ENCODE measurements at places on chromosomes 4 and X.
A peak's percentile ranks its signal among the peaks of the same experiment; 100 is the strongest.

DNA sequence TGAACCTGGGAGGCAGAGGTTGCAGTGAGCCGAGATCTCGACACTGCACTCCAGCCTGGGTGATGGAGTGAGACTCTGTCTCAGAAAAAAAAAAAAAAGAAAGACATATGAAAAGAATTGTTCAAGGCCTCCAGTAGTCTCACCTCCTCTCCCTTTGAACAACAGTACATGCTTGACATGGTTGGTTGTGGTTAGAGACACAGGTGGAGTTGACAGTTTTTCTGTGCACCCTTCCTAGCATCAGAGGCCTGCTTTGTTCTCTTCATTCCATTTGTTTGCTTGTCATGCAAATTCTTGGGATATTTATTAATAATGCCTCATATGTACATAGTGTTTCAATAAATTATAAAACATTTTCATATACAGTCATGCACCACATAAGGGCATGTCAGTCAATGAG is 18.3 kb upstream of the PDCL2 start:
- H3K27me3 ChIP-seq: no peaks in the 10 kb centered on the region
- H3K4me3 ChIP-seq: peak overlapping the region; percentile 75
- peaks cover 6% of the 10 kb centered on the region for H3K4me1 ChIP-seq

DNA sequence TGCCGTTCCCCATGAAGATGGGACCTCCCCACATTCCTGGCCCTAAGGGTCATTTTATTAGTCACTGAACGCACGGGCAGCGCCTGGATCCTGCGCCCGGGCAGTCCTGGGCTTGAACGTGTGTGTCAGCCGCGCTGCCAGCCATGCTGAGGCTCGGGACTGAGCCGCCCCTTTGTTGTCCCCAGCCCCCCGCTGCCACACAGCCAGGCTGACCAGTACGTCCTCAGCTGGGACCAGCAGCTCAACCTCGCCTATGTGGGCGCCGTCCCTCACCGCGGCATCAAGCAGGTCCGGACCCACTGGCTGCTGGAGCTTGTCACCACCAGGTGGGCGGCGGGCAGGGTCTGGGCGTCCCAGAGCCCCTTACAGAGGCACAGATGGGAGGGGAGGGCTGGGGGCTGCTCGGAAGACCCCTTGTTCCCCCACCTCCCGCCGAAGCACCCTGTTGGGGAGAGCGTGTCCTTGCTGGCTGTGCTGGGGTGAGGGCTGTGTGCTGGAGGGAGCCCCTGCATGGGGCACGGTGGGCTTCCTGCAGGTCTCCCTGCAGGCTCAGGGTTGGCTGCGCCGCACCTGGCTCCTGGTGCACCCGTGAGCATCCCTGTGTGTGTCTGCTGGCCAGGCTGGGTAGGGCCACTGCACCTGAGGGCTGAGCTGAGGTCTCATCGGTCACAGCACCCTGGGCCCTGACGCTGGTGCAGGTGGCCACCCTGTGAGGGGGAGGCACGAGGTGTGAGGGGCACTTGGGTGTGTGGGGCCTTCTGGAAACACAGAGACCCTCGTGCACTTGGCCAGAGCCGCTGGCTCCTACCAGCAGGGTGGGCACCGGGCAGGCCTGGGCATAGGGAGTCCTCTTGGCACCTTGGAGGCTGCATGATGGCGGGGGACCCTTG is 1.0 kb downstream of the IDUA start:
- no peaks in the 10 kb centered on the region for H3K27me3 ChIP-seq
- H3K36me3 ChIP-seq: no peaks in the 10 kb centered on the region
- no peak overlapping the region for H3K27ac ChIP-seq
- H3K4me3 ChIP-seq: peak overlapping the region; percentile 82
- H3K4me1 ChIP-seq: peaks cover 14% of the 10 kb centered on the region
- no peak for DNase-seq

DNA sequence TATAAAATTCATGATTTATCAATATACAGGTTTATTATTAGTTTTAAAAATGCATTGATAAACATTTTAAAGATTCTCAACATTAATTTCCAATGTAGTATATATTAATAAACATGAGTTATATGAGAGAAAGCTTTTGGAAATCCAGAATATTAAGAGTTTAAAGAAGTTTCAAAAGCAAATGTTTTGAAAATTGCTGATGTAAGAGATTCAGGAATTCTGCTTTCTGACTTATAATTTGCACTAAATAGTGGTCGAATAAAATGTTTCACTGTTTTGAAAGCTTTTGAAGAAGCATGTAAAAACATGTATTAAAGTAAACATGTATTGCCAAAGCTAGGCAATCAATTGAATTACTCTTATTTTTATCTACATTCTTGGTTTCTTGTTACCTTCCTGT is 151.2 kb upstream of the CXorf51B start:
- H3K27ac ChIP-seq: no peak overlapping the region
- H3K4me1 ChIP-seq: no peaks in the 10 kb centered on the region
- H3K27me3 ChIP-seq: no peaks in the 10 kb centered on the region
- no peak for DNase-seq

GRCh38 chr4:1793940-1794808 is 1.1 kb downstream of the FGFR3 start:
- no peak overlapping the region for H3K27ac ChIP-seq
- H3K27me3 ChIP-seq: peaks cover 14% of the 10 kb centered on the region
- no peak for DNase-seq
- peak overlapping the region; percentile 8 for H3K4me3 ChIP-seq

DNA sequence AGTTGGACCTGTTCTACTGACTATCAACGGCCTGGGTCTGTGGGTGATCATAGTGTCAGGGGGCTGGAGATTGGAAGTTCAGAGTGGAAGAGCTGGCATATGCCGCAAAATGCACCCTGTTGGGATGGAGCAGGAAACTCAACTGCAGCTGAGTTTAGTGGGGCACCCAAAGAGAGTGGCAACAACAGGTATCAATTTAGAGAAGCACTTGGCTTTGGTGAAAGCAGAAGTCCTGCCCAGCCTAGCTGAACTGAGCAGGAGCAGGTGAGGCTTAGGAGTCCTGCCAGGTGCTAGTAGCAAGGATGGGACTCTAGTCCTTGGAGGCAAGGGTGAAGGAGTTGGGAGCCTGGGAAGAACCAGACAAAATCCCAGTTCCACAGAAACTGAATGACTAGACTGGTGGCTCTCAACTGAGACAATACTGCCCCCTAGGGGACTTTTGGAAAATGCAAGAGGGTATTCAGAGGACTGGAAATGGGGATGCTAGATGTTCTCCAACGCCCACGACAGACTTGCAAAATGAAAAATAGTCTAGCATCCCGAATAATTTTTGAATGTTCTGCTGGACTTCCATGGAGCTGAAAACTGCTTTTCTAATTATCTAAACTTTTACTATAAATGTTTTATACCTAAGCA is 49.4 kb downstream of the RTL9 start:
- H3K27ac ChIP-seq: no peak overlapping the region
- peaks cover 4% of the 10 kb centered on the region for H3K27me3 ChIP-seq
- H3K4me3 ChIP-seq: no peak overlapping the region
- H3K4me1 ChIP-seq: no peaks in the 10 kb centered on the region

GRCh38 chr4:22444813-22445212 is 71.1 kb downstream of the ADGRA3 start:
- no peak for DNase-seq
- H3K27ac ChIP-seq: no peak overlapping the region
- H3K4me3 ChIP-seq: no peak overlapping the region
- no peaks in the 10 kb centered on the region for H3K4me1 ChIP-seq
- H3K36me3 ChIP-seq: no peaks in the 10 kb centered on the region

- H3K4me3 ChIP-seq: no peak overlapping the region
- no peaks in the 10 kb centered on the region for H3K36me3 ChIP-seq
- peaks cover under 1% of the 10 kb centered on the region for H3K4me1 ChIP-seq
- H3K27ac ChIP-seq: no peak overlapping the region
- H3K27me3 ChIP-seq: peaks cover 37% of the 10 kb centered on the region
- DNase-seq: no peak
These were observed 13.4 kb downstream of the LEF1 start for GRCh38 chr4:108155373-108155772.

DNA sequence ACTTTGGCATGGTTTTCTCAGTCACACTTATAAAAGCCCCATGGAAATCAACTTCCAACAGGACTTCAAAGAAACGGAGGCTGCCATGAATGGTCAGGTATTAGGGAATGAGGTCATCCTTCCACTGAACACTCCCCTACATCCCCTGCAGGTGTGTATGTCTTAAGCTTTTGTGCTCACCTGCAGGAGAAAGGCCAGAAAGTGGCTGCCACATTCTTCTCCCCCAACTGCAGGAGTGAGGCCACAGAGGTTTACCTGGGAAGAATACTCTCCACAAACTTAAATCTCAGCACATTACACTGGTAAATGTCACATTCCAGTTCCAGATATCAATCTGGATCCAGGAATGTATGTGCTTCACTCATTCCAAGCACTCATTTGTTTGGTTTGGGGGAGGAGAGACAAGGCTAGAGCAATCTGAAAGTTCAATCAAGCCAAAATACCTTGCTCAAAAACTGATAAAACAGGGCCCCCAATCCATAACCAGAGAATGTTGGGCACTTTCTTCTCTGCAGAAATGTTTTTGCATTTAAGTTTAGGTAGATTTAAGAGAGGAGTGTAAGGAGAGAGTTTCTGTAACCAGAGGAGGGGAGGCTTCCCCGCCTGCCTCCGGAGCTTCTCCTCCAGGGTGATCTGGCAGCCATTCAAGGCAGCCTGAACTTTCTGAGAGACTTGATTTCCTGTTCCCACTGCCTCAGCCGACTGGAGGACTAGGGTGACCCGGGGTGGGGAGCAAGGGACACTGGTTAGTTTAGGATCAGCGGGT is 15.4 kb downstream of the FAM9C start:
- H3K4me3 ChIP-seq: no peak overlapping the region
- H3K36me3 ChIP-seq: peaks cover 10% of the 10 kb centered on the region
- H3K27me3 ChIP-seq: no peaks in the 10 kb centered on the region
- H3K4me1 ChIP-seq: peaks cover 28% of the 10 kb centered on the region
- no peak overlapping the region for H3K27ac ChIP-seq

GRCh38 chrX:135556055-135556454 is 35.6 kb downstream of the INTS6L start:
- no peak overlapping the region for H3K4me3 ChIP-seq
- no peaks in the 10 kb centered on the region for H3K27me3 ChIP-seq
- no peaks in the 10 kb centered on the region for H3K4me1 ChIP-seq
- no peak for DNase-seq
- H3K36me3 ChIP-seq: peaks cover 20% of the 10 kb centered on the region
- no peak overlapping the region for H3K27ac ChIP-seq

- H3K27ac ChIP-seq: no peak overlapping the region
- DNase-seq: no peak
- no peaks in the 10 kb centered on the region for H3K36me3 ChIP-seq
- no peaks in the 10 kb centered on the region for H3K27me3 ChIP-seq
- no peak overlapping the region for H3K4me3 ChIP-seq
- H3K4me1 ChIP-seq: no peaks in the 10 kb centered on the region
These were observed 134.4 kb downstream of the PCDH7 start for GRCh38 chr4:30854531-30854930.

GRCh38 chrX:12139934-12140611 is 1.8 kb downstream of the FRMPD4 start:
- peaks cover 2% of the 10 kb centered on the region for H3K4me1 ChIP-seq
- H3K4me3 ChIP-seq: no peak overlapping the region
- no peaks in the 10 kb centered on the region for H3K27me3 ChIP-seq
- DNase-seq: no peak
- H3K27ac ChIP-seq: no peak overlapping the region
- H3K36me3 ChIP-seq: no peaks in the 10 kb centered on the region

- H3K27me3 ChIP-seq: no peaks in the 10 kb centered on the region
- H3K4me3 ChIP-seq: no peak overlapping the region
- no peaks in the 10 kb centered on the region for H3K4me1 ChIP-seq
- H3K36me3 ChIP-seq: no peaks in the 10 kb centered on the region
- DNase-seq: no peak
These were observed 236.3 kb upstream of the NWD2 start for GRCh38 chr4:37008199-37008598.

DNA sequence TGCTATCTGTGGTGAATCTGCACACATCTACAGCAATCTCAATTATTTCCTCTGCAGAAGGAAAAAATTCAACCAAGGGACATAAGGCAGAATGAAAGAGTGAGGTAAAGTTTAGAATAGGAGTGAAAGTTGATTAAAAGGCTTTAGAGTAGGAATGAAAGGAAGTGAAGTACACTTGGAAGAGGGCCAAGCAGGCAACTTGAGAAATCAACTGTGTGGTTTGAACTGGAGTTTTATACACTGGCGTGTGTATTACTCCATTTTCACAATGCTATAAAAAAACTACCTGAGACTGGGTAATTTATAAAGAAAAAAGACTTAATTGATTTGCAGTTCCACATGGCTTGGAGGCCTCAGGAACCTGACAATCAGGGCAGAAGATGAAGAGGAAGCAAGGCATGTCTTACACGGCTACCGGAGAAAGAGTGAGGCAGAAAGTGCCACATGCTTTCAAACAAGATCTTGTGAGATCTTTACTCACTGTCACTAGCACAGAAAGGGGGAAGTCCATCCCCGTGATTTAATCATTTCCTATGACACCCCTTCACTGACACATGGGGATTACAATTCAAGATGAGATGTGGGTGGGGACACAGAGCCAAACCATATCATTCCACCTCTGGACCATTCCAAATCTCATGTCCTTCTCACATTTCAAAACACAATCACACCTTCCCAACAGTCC is 234.8 kb downstream of the IL15 start:
- H3K27ac ChIP-seq: no peak overlapping the region
- H3K27me3 ChIP-seq: peaks cover 13% of the 10 kb centered on the region
- H3K4me3 ChIP-seq: no peak overlapping the region
- H3K36me3 ChIP-seq: no peaks in the 10 kb centered on the region
- no peaks in the 10 kb centered on the region for H3K4me1 ChIP-seq
- DNase-seq: no peak

DNA sequence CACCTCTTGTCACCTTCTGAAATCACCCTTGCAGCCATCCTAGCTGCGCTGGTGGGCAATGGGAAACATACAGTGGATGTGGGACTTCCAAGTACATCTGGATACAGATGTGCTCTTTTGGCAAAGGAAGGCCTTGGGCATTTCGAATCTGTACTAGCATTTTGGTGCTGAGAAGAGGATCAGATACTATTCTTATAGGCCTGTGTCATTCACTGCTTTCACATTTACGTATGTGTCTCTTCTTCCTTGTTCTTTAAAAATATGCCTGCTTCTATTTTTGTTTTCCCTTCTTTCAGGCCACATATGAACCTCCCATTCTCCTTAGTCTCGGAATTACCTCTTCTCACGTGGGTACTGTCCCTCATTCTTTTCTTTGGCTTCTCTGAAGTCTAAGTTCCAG is 53.1 kb downstream of the EFNB1 start:
- H3K27ac ChIP-seq: no peak overlapping the region
- no peaks in the 10 kb centered on the region for H3K4me1 ChIP-seq
- DNase-seq: no peak
- no peak overlapping the region for H3K4me3 ChIP-seq
- H3K27me3 ChIP-seq: no peaks in the 10 kb centered on the region
- no peaks in the 10 kb centered on the region for H3K36me3 ChIP-seq

- no peak for DNase-seq
- H3K4me1 ChIP-seq: peaks cover 5% of the 10 kb centered on the region
- H3K36me3 ChIP-seq: no peaks in the 10 kb centered on the region
- no peaks in the 10 kb centered on the region for H3K27me3 ChIP-seq
- H3K4me3 ChIP-seq: no peak overlapping the region
These were observed 318.9 kb downstream of the PTTG2 start for GRCh38 chr4:38279077-38279476.

DNA sequence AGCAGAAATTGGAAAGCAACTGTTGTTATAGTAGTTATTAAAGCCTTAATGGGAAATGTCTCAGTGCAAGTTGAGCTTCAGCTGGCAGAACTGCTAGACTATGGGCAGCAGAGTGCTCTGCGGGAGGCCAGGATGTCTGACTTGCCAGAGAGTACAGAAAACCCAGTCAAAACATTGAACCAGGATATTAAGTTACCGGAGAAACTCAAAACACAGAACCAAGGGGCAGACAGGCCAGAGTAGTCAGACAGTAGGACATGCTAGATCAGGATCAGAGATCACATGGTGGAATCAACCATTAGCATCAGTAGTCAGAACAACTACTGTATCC is 72.9 kb upstream of the TNIP3 start:
- DNase-seq: no peak
- no peak overlapping the region for H3K4me3 ChIP-seq
- no peak overlapping the region for H3K27ac ChIP-seq
- H3K4me1 ChIP-seq: no peaks in the 10 kb centered on the region
- H3K27me3 ChIP-seq: no peaks in the 10 kb centered on the region
- H3K36me3 ChIP-seq: no peaks in the 10 kb centered on the region

Data from effector memory CD8-positive, alpha-beta T cell (primary cell).